ENCODE measurements at places on chromosomes 2 and 18.

GRCh38 chr18:3079653-3080052, 66.7 kb upstream of the LPIN2 start:
- no peak for DNase-seq
- no peak overlapping the region for H3K27ac ChIP-seq
- no peak overlapping the region for H3K4me3 ChIP-seq
- H3K27me3 ChIP-seq: no peaks in the 10 kb centered on the region
- H3K36me3 ChIP-seq: no peaks in the 10 kb centered on the region

DNA sequence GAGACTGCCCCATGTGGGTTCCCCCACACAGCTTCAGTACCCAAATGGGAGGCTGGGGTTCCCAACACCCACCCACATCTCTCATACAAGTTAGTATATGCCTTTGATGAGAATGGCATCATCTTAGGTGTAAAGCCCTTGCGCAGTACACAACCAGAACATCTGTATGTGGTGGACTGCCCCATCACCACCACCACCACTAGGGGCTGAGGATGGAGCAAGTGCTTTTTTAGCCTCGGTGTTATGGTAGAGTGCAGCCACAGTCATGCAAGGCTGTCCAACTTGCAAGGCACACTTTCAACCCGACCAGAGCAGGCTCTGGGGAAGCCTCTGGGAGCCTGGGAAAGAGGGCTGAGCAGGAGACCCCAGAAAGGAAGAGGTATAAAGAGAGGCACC, 241.2 kb downstream of the TFCP2L1 start:
- DNase-seq: no peak
- H3K4me3 ChIP-seq: no peak overlapping the region
- no peaks in the 10 kb centered on the region for H3K27me3 ChIP-seq
- no peaks in the 10 kb centered on the region for H3K36me3 ChIP-seq
- peaks cover 9% of the 10 kb centered on the region for H3K4me1 ChIP-seq

DNA sequence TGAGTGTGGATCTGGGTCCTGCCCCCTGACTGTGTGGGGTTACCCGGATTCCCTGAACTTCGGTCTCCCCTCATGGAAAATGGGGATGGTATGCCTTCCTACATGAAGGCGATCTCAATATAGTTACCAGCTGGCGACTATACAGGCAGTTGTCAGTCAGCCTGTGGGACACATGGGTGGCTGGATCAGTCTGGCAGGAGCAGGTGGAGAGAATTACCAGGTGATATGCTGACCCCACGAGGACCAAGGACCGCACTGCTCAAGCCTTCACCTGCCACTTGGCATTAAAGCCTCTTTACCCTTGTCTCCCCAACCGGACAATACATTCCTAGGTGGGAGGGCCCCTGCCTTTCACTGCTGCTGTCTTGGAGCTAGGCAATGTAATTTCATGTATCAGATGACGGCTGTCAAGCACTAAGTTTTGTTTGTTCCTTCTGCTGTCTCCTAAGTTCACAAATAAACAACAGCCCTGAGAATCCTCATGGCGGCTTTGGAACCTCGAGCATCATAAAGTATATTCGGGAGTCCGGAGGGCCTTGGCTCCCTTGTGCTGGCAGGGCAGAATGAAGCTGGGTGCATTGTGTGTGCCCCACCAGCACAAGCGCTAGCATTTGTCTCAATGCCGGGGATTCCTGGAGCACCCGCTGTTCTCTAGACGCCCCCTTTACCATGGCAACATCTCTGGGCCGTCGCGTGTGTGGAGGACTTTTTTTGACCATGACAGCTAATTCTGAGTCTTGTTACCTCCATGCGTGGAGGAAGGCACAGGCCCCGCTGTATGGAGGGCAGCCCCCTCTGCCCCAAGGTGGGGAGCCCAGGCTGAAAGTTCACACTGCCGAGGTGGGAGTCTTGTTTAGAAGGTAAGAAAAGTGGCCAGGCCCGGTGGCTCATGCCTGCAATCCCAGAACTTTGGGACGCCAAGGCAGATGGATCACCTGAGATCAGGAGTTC, 48.6 kb downstream of the PDCL3 start:
- no peaks in the 10 kb centered on the region for H3K4me1 ChIP-seq
- H3K36me3 ChIP-seq: no peaks in the 10 kb centered on the region
- no peak overlapping the region for H3K27ac ChIP-seq
- H3K27me3 ChIP-seq: no peaks in the 10 kb centered on the region
- no peak for DNase-seq

DNA sequence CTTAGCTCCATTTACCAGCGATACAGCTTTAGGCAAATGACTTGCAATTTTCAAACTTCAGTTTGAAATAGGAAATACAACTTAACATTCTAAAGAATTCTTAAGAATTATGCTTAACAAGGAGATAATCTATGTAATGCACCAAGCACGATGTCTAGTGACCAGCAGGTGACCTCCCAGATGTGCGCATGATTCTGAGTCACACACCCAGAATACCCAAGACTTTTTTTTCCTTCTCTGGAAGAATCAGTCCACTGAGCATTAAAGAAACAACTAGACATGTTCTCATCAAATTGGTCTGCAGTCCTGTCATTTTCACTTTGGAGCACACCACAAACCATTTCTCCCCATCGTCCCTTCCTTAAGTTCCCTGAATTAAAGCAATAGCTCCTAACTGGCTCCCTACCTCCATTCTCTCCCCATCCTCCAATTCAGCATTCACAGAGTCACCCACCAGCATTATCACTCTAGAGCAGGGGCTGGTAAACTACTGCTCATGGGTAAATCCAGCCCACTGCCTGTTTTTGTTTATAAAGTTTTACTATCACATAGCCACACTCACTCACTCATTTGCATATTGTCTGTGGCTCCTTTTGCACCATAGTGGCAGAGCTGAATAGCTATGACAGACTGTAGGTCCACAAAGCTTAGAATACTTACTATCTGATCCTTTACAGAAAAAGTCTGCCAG, 13.2 kb downstream of the EVA1A start:
- peak overlapping the region; percentile 72 for H3K27ac ChIP-seq
- peaks cover 15% of the 10 kb centered on the region for H3K4me1 ChIP-seq
- no peak overlapping the region for H3K4me3 ChIP-seq
- peaks cover 28% of the 10 kb centered on the region for H3K36me3 ChIP-seq
- H3K27me3 ChIP-seq: no peaks in the 10 kb centered on the region

DNA sequence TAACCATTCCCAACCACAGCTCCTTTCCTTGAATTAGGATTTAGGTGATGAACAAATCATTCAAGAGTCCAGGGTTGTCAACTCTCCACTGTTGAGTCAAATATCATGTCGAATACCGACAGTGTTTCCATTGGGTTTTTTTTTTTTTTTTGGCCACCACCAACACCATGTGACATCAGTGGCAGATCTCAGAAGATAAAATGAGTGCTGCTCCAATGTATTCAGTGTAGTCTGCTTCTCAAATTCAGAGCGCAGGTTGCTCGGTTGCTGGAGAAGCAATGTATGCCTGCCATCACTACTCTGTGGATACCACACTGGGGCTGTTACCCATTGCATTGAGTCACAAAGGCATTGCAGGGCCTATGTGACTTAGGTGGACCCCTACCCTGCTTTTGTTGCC, 10.8 kb upstream of the ATL2 start:
- H3K27ac ChIP-seq: no peak overlapping the region
- H3K4me3 ChIP-seq: no peak overlapping the region
- H3K36me3 ChIP-seq: no peaks in the 10 kb centered on the region
- no peaks in the 10 kb centered on the region for H3K4me1 ChIP-seq
- H3K27me3 ChIP-seq: no peaks in the 10 kb centered on the region
- no peak for DNase-seq

GRCh38 chr2:214830794-214831346, 21.4 kb upstream of the BARD1 start:
- H3K4me3 ChIP-seq: no peak overlapping the region
- DNase-seq: no peak
- no peaks in the 10 kb centered on the region for H3K36me3 ChIP-seq
- H3K4me1 ChIP-seq: no peaks in the 10 kb centered on the region

GRCh38 chr2:149561309-149561926, 26.2 kb downstream of the MMADHC start:
- H3K27me3 ChIP-seq: no peaks in the 10 kb centered on the region

DNA sequence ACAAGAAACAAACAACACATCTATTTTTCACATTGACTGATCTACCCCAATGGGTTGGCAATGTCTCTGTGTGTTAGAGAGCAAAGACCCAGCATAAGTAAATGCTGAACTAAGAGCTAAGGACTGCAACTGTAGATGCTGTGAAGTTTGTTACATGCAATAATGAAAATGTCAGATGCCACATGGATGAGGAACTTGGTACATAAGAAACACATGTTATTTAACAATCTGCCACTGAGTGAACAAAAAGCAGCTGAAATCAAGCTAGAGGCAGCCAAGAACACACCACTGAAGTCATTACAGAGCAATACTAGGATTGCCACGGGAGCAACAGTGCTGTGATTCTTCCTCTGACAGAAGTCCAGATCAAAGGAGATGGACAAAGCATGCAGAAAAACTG, 389.4 kb downstream of the CDH2 start:
- H3K36me3 ChIP-seq: no peaks in the 10 kb centered on the region
- no peak overlapping the region for H3K4me3 ChIP-seq
- no peak for DNase-seq

GRCh38 chr2:176468457-176469113, 199.3 kb downstream of the MTX2 start:
- H3K36me3 ChIP-seq: no peaks in the 10 kb centered on the region
- no peak overlapping the region for H3K27ac ChIP-seq
- peaks cover 21% of the 10 kb centered on the region for H3K4me1 ChIP-seq
- H3K27me3 ChIP-seq: no peaks in the 10 kb centered on the region
- no peak for DNase-seq

- no peaks in the 10 kb centered on the region for H3K27me3 ChIP-seq
- H3K4me1 ChIP-seq: no peaks in the 10 kb centered on the region
Measured at GRCh38 chr18:39453882-39454281, 1888.3 kb upstream of the CELF4 start.

GRCh38 chr2:186757009-186757408, 63.1 kb downstream of the FAM171B start:
- H3K4me3 ChIP-seq: no peak overlapping the region
- H3K27me3 ChIP-seq: no peaks in the 10 kb centered on the region
- H3K36me3 ChIP-seq: peaks cover 14% of the 10 kb centered on the region
- no peak for DNase-seq
- no peaks in the 10 kb centered on the region for H3K4me1 ChIP-seq
- H3K27ac ChIP-seq: no peak overlapping the region

GRCh38 chr18:48154828-48155227, 224.4 kb upstream of the SMAD2 start:
- H3K27me3 ChIP-seq: 0 out of 2 replicates have a peak, but pooled peaks cover 11% of the 10 kb centered on the region
- no peak overlapping the region for H3K4me3 ChIP-seq
- no peak for DNase-seq
- peaks cover 36% of the 10 kb centered on the region for H3K4me1 ChIP-seq

DNA sequence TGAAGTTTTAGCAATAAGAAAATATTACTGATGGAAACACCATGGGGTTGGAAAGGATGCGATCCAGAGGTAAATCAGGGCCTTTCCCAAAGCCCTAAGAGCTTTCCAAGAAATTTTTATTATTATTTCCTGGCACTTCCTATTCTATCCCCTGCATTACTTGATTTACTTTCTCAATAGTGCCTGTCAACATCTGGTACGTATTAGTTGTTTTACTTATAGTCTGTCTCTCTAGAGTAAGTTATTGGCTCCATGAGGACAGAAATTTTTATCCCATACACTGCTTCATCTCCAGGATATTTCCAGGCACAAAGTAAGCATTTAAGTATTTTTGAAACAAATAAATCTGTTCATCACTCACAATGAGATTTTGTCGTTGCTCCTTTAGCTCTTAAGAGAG, 18.1 kb downstream of the PPP4R1 start:
- peaks cover 70% of the 10 kb centered on the region for H3K36me3 ChIP-seq
- peak overlapping the region; percentile 31 for H3K27ac ChIP-seq
- no peak for DNase-seq
- H3K4me3 ChIP-seq: no peak overlapping the region
- H3K4me1 ChIP-seq: 0 out of 2 replicates have a peak, but pooled peaks cover 4% of the 10 kb centered on the region

- H3K36me3 ChIP-seq: no peaks in the 10 kb centered on the region
- no peak overlapping the region for H3K27ac ChIP-seq
- DNase-seq: no peak
- H3K4me3 ChIP-seq: no peak overlapping the region
- H3K4me1 ChIP-seq: no peaks in the 10 kb centered on the region
- no peaks in the 10 kb centered on the region for H3K27me3 ChIP-seq
Measured at GRCh38 chr2:88168386-88168785, 1.8 kb upstream of the THNSL2 start.

GRCh38 chr18:433960-434359, 66.5 kb downstream of the COLEC12 start:
- H3K4me3 ChIP-seq: no peak overlapping the region
- H3K4me1 ChIP-seq: no peaks in the 10 kb centered on the region
- H3K27ac ChIP-seq: no peak overlapping the region
- DNase-seq: no peak
- H3K27me3 ChIP-seq: no peaks in the 10 kb centered on the region

- H3K4me3 ChIP-seq: no peak overlapping the region
- H3K27ac ChIP-seq: no peak overlapping the region
- DNase-seq: no peak
- H3K4me1 ChIP-seq: no peaks in the 10 kb centered on the region
- H3K27me3 ChIP-seq: no peaks in the 10 kb centered on the region
- no peaks in the 10 kb centered on the region for H3K36me3 ChIP-seq
Measured at GRCh38 chr2:151553-152334, 105.4 kb upstream of the FAM110C start.

DNA sequence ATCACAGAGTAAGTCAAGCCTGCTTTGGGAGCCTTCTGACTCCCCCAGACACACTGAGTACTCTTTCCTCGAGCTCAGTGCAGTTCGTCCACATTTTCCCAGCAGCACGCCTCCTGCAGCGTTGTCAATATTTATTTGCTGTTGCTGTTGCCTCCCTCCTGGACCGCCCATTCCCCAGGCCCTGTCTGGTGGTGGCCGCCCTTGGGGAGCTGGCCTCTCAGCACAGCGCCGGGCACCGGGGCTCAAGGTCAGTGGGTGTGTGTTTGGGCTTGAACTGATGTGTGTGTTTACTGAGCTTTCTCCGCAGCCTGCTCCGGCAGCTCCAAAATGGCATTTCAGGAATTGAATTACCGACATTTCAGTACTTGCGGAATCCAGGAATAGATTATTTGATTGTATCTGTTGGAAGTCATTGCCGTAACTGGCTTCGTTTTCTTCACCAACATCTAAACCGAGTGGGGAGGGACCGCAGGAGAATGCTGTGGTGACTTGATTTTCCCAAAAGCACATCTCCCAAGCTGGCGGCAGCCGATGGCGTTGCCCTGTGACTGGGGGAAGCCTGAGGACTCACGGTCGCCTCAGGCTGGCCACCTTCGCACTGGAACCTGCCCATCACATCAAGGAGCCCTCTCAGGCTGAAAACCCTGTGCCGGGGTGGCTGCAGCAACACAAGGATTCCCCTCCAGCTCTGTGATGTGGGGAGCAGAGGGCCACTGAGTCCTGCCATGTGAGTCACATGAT, 66.0 kb downstream of the HPCAL1 start:
- no peaks in the 10 kb centered on the region for H3K27me3 ChIP-seq
- no peaks in the 10 kb centered on the region for H3K36me3 ChIP-seq
- no peak overlapping the region for H3K4me3 ChIP-seq
- no peak for DNase-seq

- DNase-seq: no peak
- H3K4me3 ChIP-seq: no peak overlapping the region
- H3K27ac ChIP-seq: no peak overlapping the region
- no peaks in the 10 kb centered on the region for H3K27me3 ChIP-seq
Measured at GRCh38 chr18:25164211-25164847, 187.6 kb downstream of the ZNF521 start.

Measured in SK-N-SH (cell line).